Kidney (tissue), 22 donors: ENCODE measurements at places on chromosomes 7 and 10. TPM values are rescaled to one million over a fixed set of nuclear protein-coding genes. Genes with fewer than 3 reads are reported as not detected.

DNA sequence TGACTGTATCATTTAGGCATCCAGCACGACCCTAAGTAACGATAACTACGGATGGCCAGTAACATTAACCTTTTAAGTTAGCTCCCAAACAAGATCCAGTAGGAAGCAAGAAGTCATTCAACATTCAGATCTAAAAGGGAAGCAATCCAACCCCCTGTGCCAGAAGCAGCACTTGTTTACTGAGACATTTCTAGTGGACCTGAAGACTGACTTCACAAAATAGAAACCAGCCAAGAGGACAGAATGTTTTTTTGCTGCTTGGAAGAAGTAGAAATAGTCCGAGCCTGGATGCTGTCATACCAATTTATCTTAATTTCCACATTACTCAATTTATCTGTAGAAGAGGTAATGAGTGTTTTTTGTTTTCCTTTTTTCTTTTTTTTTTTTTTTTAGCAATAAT, 88.0 kb upstream of the CTTNBP2 start:
- DNase-seq: no peak

DNA sequence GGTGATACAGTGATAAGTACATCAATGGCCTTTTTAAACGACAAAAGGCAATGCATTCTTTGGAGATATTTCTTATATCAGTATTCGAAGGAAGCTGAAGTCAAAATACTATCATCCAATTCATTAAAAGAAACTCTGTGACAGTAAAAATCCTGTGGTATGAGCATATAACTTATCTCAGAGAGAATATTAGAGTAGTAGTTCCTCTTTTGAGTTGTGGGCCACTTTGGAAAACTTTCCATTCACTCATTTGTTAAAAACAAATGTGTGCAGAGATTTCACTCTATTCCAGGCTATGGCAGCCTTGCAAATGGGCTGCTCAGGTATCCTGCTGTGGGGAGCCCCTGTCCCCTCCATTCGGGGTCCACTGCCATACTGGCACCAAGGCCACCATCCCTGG, 55.3 kb upstream of the ZNF438 start:
- DNase-seq: no peak

DNA sequence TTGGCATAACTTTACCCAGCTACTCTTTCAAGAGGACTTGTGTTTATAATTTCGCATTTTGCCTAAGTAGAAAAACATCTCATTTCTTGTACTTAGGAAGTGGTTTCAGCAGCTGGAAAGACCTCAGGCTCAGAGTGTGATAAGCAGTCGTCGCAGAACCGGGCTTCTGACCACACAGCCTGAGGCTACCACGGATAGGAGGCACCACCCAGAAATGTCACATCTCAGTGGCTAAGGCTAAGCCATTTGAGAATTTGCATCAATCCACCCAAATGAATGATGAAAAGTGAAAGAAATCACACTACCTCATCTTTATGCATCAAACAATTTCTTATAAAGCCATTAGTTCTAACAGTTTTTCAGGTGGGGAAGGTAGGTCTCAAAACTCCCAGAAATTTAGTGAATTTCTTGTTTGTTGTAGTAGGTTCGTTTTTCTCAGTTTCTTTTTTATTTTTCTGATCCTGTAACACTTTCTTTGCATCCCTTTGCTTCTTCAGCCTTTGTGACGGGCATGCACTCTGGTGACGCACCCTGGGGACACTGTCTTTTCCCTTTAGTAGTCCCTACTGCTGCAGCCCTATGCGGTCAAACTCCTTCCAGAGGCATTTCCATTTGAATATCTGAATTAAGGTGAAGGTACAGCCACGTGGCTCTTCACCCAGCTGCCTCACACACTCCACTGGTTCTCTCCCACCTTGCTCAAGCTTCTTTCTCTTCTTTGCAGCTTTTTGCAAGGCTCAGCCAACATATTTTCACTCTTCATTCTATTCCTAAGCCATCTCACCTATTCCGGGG, 68.5 kb downstream of the MAP3K8 start:
- DNase-seq: no peak

Gene TMEM270
- polyA plus RNA-seq: not detected

DNA sequence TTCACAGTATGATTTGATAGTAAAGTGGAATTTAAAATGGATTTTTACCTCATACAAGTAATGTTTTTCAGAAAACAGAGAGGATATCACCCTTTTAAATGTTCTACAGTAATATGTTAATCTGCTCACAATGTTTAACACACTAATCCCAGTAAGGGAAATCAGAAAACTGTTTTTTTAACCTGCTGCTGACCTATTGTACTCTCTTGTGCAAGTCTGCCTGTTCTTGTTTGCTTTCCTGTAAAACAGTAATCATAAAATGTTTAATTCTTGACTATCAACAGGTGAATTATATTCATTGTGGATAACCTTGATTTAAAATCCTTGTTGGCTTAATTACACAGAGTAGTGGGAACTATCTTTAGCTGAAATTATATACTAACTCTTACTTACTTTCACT, 126.4 kb downstream of the GNAT3 start:
- no peak for DNase-seq

DNA sequence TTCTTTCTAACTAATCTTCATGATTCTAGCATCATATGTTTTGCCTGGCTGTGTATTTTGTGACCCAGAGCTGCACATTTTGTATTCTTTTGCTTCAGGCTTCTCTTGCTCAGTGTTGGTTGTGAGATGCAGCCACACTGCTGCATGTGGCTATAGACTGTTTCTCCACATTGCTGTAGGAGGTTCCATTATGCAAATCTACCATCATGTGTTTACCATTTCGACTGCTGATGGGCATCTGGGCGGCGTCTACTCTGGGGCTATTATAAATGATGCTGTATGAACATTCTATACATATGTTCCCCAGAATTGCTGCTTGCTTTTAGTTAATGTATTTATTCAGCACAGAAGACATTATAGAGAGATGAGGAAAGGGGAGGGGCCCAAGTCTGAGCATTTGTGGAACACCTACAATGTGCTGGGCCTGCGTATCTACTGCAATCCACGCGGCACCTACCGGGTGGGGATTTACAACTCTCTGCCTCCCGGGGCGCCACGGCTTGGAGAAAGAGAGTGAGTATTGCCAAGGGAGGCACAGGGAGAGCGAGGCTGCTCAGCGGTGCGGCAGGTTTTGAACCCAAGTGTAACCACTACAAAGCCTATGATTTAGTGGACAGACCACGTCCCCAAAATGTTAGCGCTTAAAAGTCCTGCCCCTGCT, 172.5 kb downstream of the PRKAG2 start:
- DNase-seq: no peak

GRCh38 chr10:29438271-29438670, 149.4 kb downstream of the LYZL1 start:
- no peak for DNase-seq

DNA sequence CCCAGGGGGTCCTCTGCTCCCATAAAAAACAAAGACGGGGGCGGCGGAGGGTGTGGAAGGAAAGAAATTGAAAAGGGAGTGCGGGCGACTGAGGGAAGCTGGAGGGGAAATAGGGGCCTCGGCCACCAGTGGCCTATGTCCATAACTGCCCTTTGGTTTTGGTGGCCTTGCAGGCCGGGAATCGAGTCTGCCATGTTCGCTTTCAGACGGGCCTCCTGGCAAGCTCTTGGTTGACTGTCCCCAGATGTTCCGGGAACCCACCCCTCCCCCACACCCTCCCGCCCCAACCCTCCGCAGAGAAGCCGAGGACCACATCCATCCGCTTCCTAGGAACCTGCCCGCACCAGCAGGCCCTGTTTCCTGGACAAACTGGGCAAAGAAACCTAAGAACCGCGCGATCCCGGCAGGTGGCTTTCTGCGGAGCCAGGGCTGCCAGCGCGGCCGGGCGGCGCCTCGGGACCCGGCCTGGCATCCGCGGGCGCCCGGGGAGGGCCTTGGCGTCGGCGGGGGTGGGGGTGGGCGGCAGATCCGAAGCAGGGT, 20.0 kb upstream of the GATA3 start:
- DNase-seq: peak; percentile 53

DNA sequence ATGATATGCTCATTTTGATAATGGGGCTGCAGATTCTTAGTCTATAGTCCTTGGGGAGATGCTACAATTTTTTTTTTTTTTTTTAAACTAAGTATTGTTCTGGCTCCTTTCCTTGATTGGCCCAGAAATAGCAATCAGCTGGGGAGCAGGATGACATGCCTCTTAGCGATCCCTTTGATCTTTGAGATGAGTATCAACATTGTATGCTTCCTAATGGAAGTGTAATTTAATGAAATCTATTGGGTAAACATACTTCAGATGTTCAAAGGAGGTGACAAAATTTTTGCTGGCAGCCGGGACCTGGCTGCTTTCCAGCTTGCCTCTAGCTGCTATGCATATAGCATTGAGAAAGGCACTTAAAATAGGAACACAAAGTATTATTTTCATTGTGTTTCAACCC, 43.5 kb downstream of the VTI1A start:
- DNase-seq: no peak

Gene CABCOCO1
- polyA plus RNA-seq: 1.5 TPM

- DNase-seq: no peak
Measured at GRCh38 chr10:12471135-12471534, 121.8 kb downstream of the CAMK1D start.
